Fibroblast of mammary gland (primary cell): ENCODE measurements at places on chromosomes 12 and 14.
A peak's percentile ranks its signal among the peaks of the same experiment; 100 is the strongest.

- no peak for DNase-seq
These were observed 10.0 kb upstream of the AICDA start for GRCh38 chr12:8622646-8623045.

- no peak for DNase-seq
These were observed 460.1 kb downstream of the MED13L start for GRCh38 chr12:115817389-115817788.

DNA sequence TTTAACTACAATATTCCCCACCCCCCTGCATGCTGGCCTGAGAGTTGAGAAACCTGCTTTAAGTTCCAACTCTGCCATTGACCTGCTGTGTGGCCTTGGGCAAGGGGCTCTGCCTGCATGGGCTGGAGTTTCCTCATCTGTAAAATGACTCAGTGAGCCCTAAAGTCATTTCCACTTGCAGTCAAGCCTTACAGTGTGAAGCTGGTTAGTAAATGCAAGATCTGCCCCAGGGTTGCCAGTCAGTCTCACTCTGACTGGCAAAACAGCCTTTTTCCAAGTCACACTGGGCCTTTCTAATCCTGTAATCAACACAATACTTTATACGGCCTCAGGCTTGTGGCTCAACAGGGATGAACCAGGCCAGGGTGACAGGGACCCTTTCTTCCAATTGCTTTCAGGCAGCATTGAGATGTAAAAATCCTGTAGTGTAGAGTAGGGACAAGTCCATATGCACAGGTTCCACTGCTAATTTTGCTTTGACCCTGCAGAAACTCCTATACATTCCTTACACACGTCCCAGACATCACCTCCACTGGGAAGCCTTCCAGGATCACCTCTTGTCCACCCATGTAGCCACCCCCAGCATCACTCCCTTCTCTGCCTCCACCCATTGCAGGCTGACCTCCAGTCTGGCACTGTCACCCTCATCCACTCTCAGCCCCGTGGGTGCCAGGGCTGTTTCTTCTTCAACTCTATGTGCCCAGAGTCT is 42.6 kb upstream of the PRIMA1 start:
- DNase-seq = no peak

DNA sequence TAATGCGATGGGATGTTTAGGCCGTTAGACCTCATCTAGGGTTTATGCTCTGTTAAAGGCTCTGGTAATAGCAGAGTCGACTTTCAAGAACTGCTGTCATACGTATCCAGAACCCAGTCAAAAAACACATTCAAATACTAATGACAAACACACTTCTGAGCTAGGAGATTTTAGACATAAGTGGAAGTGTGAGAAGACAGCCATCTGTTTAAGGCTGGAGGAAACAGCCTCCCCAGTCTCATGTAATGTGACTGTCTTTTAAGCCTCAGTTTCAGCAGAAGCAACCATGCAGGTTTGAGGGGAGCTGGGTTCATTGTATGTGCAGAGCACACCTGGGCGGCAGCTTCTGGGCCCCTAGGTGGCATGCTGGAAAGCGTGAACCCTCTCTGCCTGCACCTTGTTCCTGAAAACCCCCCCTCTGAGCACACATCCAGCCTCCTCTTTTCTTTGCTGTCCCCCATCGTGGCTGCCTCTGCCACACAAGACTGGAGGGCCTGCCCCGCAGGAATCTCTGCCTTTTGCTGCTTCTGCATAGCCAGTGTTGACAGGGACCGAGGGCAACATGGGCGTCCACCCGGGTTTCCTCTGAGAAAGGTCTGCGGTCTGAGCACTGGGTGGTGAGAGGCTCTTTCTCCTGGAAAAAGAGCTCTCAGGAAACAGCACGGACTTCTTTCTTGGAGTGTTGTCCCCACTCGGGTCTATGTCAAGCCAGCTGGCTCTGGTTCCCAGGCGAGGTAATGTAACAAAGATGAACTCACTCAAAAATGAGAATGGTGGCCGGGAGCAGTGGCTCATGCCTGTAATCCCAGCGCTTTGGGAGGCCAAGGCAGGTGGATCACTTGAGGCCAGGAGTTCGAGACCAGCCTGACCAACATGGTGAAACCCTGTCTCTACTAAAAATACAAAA is 11.6 kb downstream of the WNT5B start:
- no peak for DNase-seq

GRCh38 chr14:68943107-68943506 is 36.0 kb downstream of the ACTN1 start:
- DNase-seq = no peak

DNA sequence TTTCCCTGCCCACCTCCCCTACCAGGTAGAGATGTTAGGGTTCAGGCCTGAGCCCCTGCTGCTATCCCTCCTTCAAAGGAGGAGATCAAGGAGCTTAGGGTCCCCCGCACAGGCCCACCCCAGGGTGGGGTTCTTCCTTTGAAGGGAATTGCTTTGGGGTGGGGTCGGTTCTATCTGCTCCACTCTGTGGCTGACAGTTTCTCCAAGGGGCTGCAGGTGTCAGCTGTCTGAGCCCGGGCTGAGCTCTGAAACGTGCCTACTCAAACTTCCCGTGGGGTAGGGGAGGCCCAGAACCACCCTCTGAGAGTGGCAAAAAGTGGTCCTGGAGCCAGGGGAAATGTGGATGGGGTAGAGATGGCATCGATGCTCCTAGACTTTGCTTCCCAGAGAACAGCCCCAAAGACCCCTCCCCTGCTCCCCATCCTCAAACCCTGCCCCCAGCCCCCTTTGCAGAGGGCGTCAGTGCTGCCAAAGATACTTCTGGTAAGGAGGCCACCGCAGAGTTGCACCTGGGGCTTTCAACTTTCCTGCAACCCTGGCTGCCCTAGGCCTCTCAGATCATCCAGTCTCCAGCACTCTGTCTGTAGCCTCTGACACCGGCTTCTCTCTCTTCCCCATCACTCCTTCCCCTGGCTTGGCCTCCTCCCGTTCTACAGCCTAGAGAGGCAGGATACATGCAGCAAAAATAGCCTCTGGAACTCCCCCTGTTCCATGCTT is 6.3 kb upstream of the CD4 start:
- DNase-seq = no peak

- no peak for DNase-seq
These were observed 8.2 kb upstream of the HOXC4 start for GRCh38 chr12:54045401-54045800.

DNA sequence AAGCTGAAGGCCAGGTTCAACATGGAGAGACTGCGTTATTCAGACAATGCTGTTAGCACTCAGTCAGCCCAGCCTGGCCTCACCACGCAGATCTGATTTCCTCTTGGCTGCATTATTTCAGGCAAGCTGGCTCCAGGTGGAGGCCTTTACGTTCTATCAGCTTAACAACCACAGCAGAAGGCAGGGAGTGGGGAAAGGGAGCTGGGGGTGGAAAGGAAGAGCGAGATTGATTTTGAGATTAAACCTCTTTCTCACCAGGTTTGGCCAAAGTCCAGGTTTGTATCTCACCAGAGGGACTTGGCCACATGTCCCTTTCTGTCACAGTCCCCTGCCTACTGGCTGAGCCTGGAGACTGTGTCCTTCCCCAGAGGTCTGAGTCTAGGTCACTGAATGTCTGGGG is 543.7 kb upstream of the TMEM132C start:
- DNase-seq = no peak

DNA sequence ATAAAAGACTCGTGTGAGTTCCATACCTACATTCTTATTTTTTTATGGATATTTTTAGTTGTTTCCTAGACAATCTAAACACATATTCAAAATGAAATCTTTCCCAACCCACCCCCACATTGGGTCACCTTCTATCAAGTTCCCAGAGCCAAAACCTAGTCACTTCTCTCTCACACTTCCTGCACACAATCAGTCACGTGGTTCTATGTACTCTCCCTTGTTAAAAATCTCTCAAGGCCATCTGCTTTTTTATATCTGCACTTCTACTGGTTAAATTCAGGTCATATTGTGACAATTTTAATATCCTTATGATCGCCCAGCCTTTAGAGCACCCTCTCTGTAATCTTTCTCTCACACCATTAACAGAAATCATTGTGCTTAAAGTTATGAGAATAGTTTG is 175.0 kb upstream of the SYT10 start:
- no peak for DNase-seq

- DNase-seq = peak; percentile 17
These were observed 1.4 kb downstream of the GNS start for GRCh38 chr12:64757771-64758170.

DNA sequence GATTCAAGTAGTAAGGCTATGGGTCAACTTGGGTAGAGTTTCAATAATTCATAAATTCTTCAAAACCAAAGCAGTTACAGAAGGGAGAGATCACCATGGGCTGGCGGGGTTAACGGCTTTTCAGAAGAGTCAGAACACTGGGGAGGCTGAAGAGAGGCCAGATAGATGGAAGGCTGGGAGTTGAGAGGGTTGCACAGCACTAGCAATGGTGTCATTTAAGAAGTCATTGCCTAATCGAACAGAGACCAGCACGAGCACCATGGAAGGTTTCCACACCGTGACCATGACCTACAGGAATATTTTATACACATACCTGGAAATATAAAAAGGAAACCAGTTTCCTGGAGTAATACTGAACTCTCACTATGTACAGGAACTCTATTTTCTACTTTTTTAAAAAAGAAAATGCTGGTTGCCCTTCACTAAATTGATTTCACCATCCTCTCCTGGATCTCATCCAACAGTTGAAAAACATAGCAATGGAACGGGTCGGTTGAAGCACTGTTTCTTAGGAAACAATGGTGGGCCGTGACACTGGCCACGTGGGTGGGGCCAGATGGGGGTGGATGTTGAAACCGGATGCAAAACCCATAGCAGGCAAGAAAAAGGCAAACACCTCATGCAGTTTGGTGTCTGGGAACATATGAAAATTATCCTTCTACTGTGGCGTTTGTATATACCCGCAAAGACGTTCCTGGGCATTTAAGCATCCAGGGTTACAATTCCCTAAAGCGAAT is 38.0 kb upstream of the RIN3 start:
- peak; percentile 85 for DNase-seq

GRCh38 chr12:9337656-9338055 is 129.5 kb upstream of the PZP start:
- DNase-seq = no peak

GRCh38 chr12:113482334-113482733 is 10.7 kb upstream of the LHX5 start:
- no peak for DNase-seq

DNA sequence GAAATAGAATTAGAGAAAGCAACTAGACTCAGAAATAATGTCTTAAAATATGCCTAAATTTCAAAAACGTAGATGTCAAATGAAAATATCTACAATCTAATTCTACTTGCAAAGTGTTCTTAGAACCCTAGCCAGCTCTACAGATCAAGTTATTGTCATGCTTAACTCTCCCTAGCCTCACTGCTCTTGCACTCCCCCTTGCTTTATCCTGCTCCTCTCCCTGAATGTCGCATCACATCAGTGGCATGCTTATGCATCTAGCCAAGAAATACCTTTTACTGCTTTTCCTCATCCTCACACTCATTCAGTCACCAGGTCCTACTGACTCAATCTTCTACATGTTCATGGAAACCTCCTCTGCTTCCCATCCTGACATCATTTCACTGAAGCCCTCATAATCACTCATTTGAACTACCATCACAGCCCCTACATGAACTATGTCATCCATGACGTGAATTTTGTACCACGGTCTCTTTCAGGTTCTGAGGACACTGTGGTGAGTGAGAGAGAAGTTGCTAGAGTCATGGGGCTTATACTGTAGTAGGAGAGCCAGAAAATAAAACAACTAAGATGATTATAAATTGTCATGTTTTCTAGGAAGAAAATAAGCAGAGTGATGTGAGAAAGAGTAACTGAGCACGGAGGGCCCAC is 22.6 kb upstream of the CRACR2A start:
- DNase-seq = peak; percentile 12

DNA sequence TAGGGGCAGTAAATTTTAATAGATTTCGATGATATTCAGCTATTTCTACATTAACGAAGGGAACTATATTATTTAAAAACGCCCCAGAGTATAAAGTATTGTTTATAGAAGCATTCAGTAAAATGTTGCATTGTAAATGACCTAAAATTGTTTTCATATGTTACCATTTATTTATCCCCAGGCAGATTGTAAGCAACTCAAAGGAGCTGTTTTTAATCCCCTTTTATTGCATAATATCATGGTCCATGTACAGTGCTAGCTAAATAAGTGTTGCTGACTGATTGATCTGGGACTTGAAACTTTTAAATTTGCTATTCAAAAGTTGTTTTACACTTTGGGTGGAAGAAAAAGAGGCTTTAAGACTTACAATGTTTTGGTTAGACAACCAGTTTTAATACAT is 199.0 kb upstream of the SLC38A2 start:
- DNase-seq = no peak

DNA sequence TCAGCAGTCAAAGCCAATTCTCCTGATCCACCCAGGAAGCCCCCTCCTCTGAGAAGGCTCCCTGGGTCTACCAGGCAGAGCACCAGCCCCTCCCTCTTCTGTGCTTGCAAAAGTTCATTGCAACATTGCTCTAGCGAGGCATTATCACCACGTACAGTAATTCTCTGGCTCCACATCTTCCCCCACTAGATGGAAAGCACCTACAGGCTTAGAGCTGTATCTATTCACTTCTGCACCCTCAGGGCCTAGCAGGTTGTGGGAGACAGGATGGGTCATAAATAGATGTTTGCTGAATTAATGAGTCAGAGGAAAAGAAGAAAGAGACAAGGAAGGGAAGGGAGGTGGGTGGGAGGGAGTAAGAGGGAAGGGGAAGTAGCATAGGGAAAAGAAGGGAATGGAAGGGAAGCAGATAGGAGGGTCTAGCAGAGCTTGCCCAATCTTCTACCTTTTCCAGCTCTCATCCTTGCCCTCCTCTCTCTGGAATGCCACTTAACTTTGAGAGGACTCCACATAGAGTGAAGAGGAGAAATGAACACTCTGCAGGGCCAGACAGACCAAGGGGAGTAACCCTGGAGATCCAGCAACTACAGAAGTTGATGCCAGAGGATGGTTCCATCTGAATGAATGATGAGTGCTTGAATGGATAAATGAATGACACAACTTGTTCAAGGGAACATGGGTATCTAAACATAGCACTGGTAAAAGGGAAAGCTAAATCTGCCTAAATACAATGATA is 42.0 kb upstream of the NT5DC3 start:
- DNase-seq = no peak

GRCh38 chr14:49497725-49498348 is 88.3 kb downstream of the RPS29 start:
- peak; percentile 81 for DNase-seq

GRCh38 chr12:132441871-132442863 is 47.8 kb upstream of the FBRSL1 start:
- no peak for DNase-seq

- no peak for DNase-seq
These were observed 7.9 kb downstream of the INF2 start for GRCh38 chr14:104697317-104697703.

GRCh38 chr12:12219664-12220063 is 47.2 kb downstream of the LRP6 start:
- DNase-seq = no peak

- DNase-seq = no peak
These were observed 655.7 kb downstream of the NOVA1 start for GRCh38 chr14:25942090-25942489.
